ENCODE measurements at places on chromosomes 4 and X.

DNA sequence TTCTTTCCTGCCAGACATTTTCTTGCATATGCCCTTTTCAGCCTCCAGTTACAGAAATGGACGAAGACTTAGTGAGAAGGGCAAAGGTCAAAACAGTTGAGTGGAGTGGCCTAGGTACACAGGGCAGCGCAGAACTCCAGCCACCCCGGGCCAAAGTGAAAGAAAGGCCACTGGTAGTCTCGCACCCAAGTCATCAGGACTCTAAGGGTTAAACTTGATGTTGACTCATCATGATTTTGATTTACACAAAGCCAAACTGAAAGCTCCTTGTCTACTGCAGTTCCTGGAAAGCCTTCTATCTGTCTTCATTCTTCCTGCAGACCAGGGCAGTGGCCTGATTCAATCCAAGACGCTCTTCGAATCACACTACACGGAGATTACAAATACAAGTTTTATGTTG, 2.6 kb upstream of the IL13RA1 start:
- no peak for DNase-seq

GRCh38 chr4:82181789-82182188, 192.0 kb downstream of the HNRNPD start:
- no peak for DNase-seq

GRCh38 chrX:154750301-154751202, at the start of gene GAB3:
Gene GAB3 (minus strand): TSS chrX:154751077. CDS start chrX:154751025, 52 bp downstream.
- DNase-seq, result no peak

DNA sequence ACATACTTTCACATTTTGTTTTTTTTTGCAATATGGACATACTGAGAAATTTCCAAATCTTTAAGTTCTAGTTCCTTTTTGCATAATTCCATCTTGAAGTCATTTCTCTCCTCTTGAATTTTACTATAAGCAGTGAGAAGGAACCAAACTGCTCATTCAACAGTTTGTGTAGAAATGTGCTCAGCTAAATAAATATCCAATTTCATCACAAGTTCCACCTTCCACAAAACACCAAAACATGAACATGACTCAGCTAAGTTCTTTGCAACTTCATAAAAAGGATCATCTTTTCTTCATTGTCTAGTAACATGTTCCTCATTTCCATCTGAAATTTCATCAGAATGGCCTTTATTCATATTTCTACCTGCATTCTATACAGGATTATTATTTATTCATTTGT, 77.3 kb upstream of the FGF13 start:
- no peak for DNase-seq

- no peak for DNase-seq
These were observed 32.4 kb downstream of the LRBA start for GRCh38 chr4:150982557-150983233.

DNA sequence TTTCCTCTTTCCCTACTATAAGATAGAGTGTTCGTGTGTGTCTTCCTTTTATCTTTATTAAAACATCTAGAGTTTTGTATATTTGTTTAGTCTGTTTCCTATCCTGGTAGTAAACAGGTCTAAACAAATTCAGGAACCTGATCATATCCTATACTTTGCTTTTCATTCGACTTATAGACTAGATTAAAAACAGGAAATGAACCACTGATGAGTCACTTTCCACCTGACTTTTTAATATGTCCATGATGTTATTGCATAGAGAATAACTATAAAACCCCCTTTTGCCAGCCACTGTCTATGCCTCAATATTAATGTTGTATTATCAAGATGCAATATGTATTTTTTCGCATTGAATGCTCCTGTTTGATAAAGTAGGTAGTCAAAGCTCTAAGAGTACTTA, 1794.0 kb downstream of the STIM2 start:
- no peak for DNase-seq

DNA sequence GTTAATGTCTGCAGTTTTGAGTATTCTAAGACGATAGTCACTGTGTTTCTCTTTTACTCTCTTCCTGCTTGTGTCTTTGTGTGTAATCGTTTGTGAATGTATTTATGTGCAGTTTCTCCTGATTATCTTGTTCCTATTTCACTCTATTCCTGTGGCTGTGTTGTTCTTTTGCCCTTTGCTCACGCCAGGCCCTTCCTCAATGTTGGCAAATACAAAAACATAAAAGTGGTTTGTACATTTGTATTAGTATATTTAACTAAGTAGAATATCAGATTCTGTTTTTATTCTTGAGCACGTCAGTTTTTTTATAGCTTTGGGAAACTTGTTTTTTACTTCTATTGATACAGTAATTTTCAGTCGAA, 107.6 kb upstream of the BMPR1B start:
- no peak for DNase-seq

DNA sequence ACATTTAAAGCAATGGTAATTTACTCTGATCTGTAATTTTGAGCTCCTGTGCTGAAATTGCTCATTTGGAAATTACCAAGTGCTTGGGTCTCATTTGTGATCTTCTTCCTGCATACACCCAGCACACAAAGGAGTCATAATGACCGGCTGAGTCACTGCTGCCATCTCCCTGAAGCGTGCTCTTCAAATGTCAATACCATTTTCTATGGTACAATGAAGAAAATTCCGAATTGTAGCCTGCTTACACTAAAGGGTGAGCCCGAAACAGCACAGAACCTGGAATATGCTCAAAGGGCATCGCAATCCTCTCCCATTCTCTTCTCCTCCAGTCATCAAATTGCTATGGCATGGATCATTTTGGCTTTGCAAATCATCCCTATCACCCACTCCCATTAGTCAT, 140.5 kb downstream of the GRIA3 start:
- DNase-seq, result no peak

DNA sequence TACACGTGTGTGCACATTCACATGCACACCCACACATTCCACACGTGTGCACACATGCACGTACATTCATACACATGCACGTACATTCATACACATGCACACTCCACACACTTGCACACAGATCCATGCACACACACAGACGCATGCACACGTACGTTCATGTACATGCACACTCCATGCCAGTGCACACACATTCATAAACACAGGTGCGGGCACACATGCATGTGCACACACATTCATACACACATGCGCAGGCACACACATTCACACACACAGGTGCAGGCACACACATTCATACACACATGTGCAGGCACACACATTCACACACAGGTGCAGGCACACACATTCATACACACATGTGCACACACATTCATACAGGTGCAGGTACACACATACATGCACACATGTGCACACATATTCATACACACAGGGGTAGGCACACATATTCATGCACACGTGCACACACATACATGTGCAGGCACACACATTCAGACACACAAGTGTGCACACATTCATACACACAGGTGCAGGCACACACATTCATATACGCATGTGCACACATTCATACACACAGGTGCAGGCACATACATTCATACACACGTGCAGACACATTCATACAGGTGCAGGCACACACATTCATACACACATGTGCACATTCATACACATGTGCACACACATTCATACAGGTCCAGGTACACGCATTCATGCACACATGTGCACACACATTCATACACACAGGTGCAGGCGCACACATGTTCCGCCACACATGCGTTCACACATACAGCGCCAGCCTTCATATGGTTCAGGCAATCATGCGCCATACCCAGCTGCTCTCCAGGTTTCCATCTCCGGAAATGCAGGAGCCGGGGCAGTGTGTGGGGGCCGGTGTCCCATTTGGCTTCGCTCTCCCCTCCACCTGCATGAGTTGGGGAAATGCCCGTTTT, 124.8 kb downstream of the HMX1 start:
- no peak for DNase-seq

- DNase-seq, result no peak
These were observed 1909.1 kb upstream of the PCDH7 start for GRCh38 chr4:28811025-28811424.

DNA sequence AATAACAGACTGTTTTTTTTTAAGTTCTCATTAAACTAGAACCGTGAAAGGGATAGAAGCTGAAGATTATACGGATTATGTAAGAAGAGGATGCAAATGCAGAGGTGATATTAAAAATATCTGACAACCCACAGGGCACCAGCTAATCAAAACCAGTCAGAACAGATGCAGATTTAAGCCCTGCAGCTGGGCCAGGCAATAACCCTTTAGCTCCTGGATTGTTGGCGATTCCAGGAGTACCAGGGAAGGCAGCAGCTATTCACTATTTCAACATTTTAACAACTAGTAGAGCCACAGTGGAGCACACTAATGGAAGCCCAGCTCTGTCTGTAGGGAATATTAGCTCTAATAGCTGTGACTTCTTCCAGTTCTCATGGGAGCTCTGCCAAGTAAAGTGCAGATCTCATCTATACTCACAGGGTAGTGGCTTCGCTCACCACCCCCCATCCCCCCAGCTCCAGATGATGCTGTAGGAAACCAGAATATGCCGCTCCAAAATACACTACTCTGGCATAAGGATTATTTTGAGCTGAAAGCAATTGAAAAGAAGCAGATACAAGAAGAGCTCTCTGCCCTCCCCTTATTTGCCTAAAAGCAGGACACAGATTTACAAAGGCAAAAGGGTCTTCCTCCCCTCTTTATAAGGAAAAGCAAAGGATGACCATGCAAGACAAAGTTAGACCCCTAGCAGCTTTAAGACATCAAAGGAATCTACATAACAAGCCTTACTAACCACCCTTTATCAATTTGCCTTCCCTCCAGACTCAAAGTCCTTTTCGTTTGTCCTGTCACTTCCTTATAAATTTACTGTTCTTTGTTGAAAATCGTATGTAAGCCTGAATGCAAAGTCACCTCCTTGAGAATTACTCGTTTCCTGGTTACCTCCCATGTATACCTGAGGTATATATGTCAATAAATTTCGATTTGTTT, 13.7 kb downstream of the SCD5 start:
- DNase-seq, result no peak

- DNase-seq, result no peak
These were observed 4.7 kb downstream of the HS3ST1 start for GRCh38 chr4:11424000-11424399.

GRCh38 chr4:85676050-85676425, 201.1 kb downstream of the ARHGAP24 start:
- DNase-seq, result no peak

GRCh38 chr4:57119054-57119651, 9.0 kb upstream of the IGFBP7 start:
- no peak for DNase-seq

- DNase-seq, result no peak
These were observed 142.8 kb downstream of the SLIT2 start for GRCh38 chr4:20394512-20394911.

GRCh38 chrX:33129607-33130006, 81.7 kb downstream of the DMD start:
- DNase-seq, result no peak

DNA sequence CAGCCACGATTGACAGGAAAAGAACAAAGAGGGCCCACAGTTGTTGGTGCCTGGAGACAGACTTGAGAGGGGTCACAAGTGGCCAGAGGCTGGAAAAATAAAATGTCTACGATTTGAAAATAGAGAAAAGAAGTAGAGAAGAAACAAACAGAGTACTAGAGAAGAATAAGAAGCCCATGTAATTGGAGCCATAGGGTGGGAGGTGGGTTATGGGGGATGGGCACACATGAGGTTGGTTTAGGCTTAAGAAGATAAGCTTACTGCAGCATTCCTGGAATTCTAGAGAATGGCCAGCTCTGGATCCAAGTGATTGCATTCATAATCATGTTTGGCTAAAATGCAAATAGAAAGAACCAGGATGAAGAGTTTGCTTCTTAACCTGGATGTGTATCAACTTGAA, 210.7 kb downstream of the MAML3 start:
- DNase-seq, result no peak

DNA sequence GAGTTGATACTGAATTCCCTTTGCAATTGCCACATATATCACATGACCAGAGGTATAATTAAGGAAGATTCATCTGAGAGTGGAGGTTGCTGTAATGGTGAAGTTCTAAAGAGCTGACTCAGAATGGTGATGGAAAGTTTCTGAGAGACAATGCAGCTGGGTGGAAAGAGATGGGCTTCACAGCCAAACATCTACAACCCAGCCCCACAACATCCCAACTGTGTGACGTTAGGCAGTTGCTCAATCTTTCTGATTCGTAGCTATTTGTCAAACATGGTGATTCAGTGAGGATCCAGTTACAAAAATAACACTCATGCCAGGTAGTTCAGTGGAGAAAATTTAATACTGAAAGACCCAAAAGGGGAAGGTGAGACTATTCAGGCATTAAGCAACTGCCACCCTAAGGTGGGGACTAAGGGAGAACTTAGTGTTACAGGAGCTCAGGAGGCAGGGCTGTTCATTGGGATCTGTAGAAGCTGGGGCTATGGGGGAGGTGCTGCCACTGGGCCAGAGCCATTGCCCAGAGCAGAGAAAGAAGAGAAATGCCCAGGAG, 6.9 kb upstream of the AFF1 start:
- no peak for DNase-seq

DNA sequence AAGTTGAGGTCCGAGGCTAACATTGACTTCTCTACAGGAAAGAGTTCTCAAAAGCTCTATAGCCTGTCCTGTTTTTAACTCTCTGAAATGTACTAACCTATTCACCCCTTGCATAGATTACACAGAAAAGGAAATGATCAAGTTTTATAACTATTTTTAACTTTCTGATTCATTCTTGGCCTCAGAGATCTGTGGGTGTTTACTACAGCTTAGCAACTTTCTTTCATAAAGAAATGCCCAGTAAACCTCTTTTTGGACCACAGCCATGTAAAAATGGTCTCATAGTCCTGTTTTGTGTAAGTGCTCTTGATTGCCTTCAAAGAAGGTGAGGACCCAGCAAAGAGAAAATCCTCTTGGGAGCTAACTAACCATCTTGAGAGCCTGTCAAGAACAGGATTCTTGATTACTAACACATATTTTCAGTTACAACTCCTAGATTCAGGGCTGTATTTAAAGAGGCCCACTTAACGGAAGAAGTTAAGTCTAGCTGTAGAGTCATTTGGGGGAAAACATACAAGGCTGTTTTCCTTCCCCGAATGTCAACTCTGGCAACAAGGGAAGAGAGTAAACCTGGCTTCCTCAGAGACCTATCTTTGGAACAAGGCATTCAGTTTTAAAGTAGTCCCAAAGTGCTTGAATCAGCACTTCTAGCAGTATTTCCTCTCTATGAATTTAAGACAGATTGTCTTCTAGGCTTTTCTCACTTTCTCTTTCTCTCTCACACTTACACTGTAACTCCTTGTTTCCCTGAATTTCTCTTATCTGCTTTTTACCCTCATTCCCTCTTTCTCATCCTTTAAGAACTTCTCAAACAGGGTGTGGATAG, 78.2 kb downstream of the IL21 start:
- no peak for DNase-seq

DNA sequence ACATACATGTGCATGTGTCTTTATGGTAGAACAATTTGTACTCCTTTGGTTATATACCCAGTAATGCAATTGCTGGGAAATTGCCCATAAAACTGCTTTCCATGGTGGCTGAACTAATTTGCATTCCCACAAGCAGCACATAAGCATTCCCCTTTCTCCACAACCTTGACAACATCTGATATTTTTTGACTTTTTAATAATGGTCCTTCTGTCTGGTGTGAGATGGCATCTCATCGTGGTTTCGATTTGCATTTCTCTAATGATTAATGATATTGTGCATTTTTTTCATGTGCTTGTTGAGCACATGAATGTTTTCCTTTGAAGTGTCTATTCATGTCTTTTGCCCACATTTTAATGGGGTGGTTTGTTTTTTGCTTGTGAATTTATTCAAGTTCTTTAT, 166.0 kb downstream of the TMEM47 start:
- no peak for DNase-seq

All from activated CD4-positive, alpha-beta T cell treated with anti-CD3 and anti-CD28 coated beads for 24 hours (primary cell).